ENCODE measurements at places on chromosomes 2 and 18. TPM values are rescaled to one million over a fixed set of nuclear protein-coding genes. Genes with fewer than 3 reads are reported as not detected.

The ZNF521 gene
- not detected for total RNA-seq

The SCTR gene
- not detected for total RNA-seq

The CIB4 gene
- not detected for total RNA-seq

The DNAJC5G gene
- 0.19 TPM for total RNA-seq

The CCDC141 gene
- total RNA-seq: 1.3 TPM

The RPRM gene
- total RNA-seq: not detected

The ANTXR1 gene
- total RNA-seq: not detected

The HAUS1 gene
- 65.5 TPM for total RNA-seq

All from activated CD4-positive, alpha-beta memory T cell treated with anti-CD3 and anti-CD28 coated beads for 36 hours (primary cell).